CD4-positive, alpha-beta T cell (primary cell): ENCODE measurements at places on chromosomes 5 and 9.
A peak's percentile ranks its signal among the peaks of the same experiment; 100 is the strongest.

DNA sequence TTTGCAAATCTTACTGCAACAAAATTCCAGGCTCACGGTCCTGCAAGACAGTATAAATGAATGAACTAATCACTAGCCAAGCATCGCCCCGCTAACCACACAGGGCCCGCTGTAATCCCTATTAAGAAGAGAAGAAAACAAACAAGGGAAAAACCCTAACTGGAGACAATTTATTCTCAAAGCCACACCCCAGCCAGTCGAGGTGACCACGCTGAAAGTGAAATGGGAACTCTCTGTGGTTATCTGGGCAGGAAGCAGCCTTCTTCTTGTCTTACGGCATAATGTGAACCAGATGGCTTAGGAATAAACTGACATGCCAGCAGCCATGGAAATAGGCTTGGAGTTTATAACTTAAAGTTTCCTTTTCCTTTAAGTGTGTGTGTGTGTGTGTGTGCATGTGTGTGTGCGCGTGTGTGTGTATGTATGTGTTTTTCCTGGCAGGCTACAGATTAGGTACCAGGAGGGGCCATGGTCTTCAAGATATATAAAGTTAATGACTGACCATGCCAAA, 120.2 kb downstream of the SEMA6A start:
- DNase-seq = no peak
- H3K4me1 ChIP-seq = no peaks in the 10 kb centered on the region
- no peaks in the 10 kb centered on the region for H3K36me3 ChIP-seq
- no peaks in the 10 kb centered on the region for H3K27me3 ChIP-seq

GRCh38 chr5:64339769-64340168, 166.0 kb upstream of the RGS7BP start:
- no peaks in the 10 kb centered on the region for H3K27me3 ChIP-seq
- no peak overlapping the region for H3K27ac ChIP-seq
- no peak overlapping the region for H3K4me3 ChIP-seq
- no peak for DNase-seq

GRCh38 chr5:14727428-14727865, 62.9 kb downstream of the OTULIN start:
- H3K27me3 ChIP-seq = no peaks in the 10 kb centered on the region
- peak; percentile 69 for DNase-seq
- H3K4me3 ChIP-seq = no peak overlapping the region
- H3K36me3 ChIP-seq = peaks cover 21% of the 10 kb centered on the region
- peaks cover 4% of the 10 kb centered on the region for H3K4me1 ChIP-seq
- no peak overlapping the region for H3K27ac ChIP-seq

GRCh38 chr9:118230329-118230728, 526.1 kb downstream of the TLR4 start:
- no peak for DNase-seq
- H3K27me3 ChIP-seq = no peaks in the 10 kb centered on the region
- H3K4me1 ChIP-seq = no peaks in the 10 kb centered on the region
- no peak overlapping the region for H3K4me3 ChIP-seq

- no peaks in the 10 kb centered on the region for H3K4me1 ChIP-seq
- H3K4me3 ChIP-seq = no peak overlapping the region
- DNase-seq = no peak
- no peaks in the 10 kb centered on the region for H3K36me3 ChIP-seq
- no peak overlapping the region for H3K27ac ChIP-seq
These were observed 190.6 kb downstream of the DAB2IP start for GRCh38 chr9:121841771-121842611.

- peaks cover 3% of the 10 kb centered on the region for H3K4me1 ChIP-seq
- peak; percentile 12 for DNase-seq
- peaks cover 18% of the 10 kb centered on the region for H3K36me3 ChIP-seq
These were observed 17.2 kb downstream of the SPTLC1 start for GRCh38 chr9:92097997-92098482.

GRCh38 chr5:39835371-39835770, 410.6 kb upstream of the DAB2 start:
- no peaks in the 10 kb centered on the region for H3K36me3 ChIP-seq
- peaks cover 3% of the 10 kb centered on the region for H3K27me3 ChIP-seq
- DNase-seq = no peak
- no peak overlapping the region for H3K27ac ChIP-seq
- no peaks in the 10 kb centered on the region for H3K4me1 ChIP-seq

DNA sequence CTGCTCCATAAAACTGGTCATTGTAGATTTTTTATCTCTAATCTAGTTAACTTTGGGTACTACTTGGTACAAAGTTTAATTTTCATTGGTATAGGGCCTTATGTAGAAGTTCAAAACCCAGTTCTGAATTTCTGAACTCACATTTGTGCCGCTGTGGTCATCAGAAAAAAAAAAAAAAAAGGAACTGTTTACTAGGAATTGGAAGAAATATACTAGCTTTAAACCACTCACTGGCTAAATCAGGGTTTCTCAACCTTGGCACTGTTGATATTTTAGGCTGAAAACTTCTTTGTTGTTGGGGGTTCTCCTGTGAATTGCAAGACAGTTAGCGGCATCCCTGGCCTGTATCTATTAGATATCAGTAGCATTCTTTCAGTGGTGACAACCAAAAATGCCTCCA, 4.1 kb upstream of the ZFYVE16 start:
- H3K27me3 ChIP-seq = no peaks in the 10 kb centered on the region
- no peak overlapping the region for H3K27ac ChIP-seq
- no peak for DNase-seq
- no peak overlapping the region for H3K4me3 ChIP-seq
- H3K4me1 ChIP-seq = peaks cover 12% of the 10 kb centered on the region
- H3K36me3 ChIP-seq = no peaks in the 10 kb centered on the region

GRCh38 chr9:77876091-77876490, 155.5 kb downstream of the GNAQ start:
- no peak overlapping the region for H3K27ac ChIP-seq
- H3K4me3 ChIP-seq = no peak overlapping the region
- DNase-seq = no peak
- H3K4me1 ChIP-seq = no peaks in the 10 kb centered on the region

GRCh38 chr5:141514330-141515133, 25.7 kb downstream of the PCDHGC5 start:
- peaks cover 52% of the 10 kb centered on the region for H3K36me3 ChIP-seq
- H3K4me3 ChIP-seq = no peak overlapping the region
- no peak for DNase-seq
- H3K4me1 ChIP-seq = peaks cover 26% of the 10 kb centered on the region

DNA sequence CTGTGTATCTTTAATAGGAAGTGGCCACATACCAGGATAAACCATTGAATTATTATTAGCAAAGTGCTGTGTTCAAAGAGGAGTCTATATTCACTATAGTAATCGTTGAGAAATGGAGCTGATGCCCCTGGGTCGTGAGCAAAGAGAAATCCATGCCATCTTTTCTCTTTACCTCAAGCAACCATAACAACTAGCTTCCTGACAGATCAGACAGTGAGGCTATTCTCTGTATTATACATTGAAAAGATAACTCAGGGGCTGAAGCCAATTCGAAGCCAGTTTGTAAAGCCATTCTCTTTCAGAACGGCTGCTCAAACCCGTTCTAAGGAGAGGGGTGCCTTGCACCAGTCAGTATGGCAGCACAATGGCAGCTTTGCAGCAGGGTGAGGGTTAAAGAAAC, 680.6 kb downstream of the SEMA5A start:
- no peaks in the 10 kb centered on the region for H3K27me3 ChIP-seq
- no peak for DNase-seq
- H3K36me3 ChIP-seq = no peaks in the 10 kb centered on the region
- no peak overlapping the region for H3K27ac ChIP-seq
- no peaks in the 10 kb centered on the region for H3K4me1 ChIP-seq
- H3K4me3 ChIP-seq = no peak overlapping the region

GRCh38 chr9:122125158-122125508, 32.0 kb upstream of the TTLL11 start:
- no peak overlapping the region for H3K4me3 ChIP-seq
- peak; percentile 84 for DNase-seq
- peaks cover 36% of the 10 kb centered on the region for H3K4me1 ChIP-seq
- H3K27me3 ChIP-seq = peaks cover 18% of the 10 kb centered on the region
- no peaks in the 10 kb centered on the region for H3K36me3 ChIP-seq
- no peak overlapping the region for H3K27ac ChIP-seq

- no peak overlapping the region for H3K4me3 ChIP-seq
- H3K4me1 ChIP-seq = no peaks in the 10 kb centered on the region
- H3K36me3 ChIP-seq = no peaks in the 10 kb centered on the region
- DNase-seq = no peak
These were observed 386.1 kb upstream of the MPDZ start for GRCh38 chr9:13665418-13666066.

GRCh38 chr5:161544350-161544765, 2.2 kb downstream of the GABRB2 start:
- H3K4me3 ChIP-seq = no peak overlapping the region
- DNase-seq = no peak
- no peaks in the 10 kb centered on the region for H3K36me3 ChIP-seq
